Dermis blood vessel endothelial cell (primary cell): ENCODE measurements at places on chromosomes 12 and 14. TPM values are rescaled to one million over a fixed set of nuclear protein-coding genes. Genes with fewer than 3 reads are reported as not detected.

Gene ADAM20
- 0.37 and 1.5 TPM in 2 replicates for total RNA-seq

Gene RABGGTA
- total RNA-seq = 27.9 and 28.6 TPM in 2 replicates

Gene RIPK3
- total RNA-seq = 4.7 and 5.8 TPM in 2 replicates

Gene ACVRL1
- total RNA-seq = 680 and 721 TPM in 2 replicates

Gene PXN
- 69.8 and 141 TPM in 2 replicates for total RNA-seq

Gene FLVCR2
- 10.6 and 15.8 TPM in 2 replicates for total RNA-seq

Gene HOTAIR
- not detected in 2 replicates for total RNA-seq

Gene C12orf50
- not detected in 2 replicates for total RNA-seq

Gene GDF3
- total RNA-seq = 2.2 and 2.9 TPM in 2 replicates

Gene FSCB
- total RNA-seq = not detected in 2 replicates

Gene SERPINA6
- not detected in 2 replicates for total RNA-seq

Gene TAS2R13
- total RNA-seq = 0.84 and 1.0 TPM in 2 replicates
